ENCODE measurements at places on chromosomes 6 and 20. TPM values are rescaled to one million over a fixed set of nuclear protein-coding genes. Genes with fewer than 3 reads are reported as not detected.

MEP1A gene
- not detected for total RNA-seq

HECA gene
- 11.5 TPM for total RNA-seq

RNF39 gene
- total RNA-seq = 2.3 TPM

GNAS gene
- total RNA-seq = 629 TPM

THBS2 gene
- total RNA-seq = 0.05 TPM

C20orf204 gene
- total RNA-seq = 1.1 TPM

SOX18 gene
- total RNA-seq = 0.22 TPM

SLC26A8 gene
- not detected for total RNA-seq

EEF1A2 gene
- 9.9 TPM for total RNA-seq

MAP1LC3A gene
- total RNA-seq = 10.7 TPM

SH3BGRL2 gene
- total RNA-seq = 8.8 TPM

IMPG1 gene
- total RNA-seq = not detected

GPR63 gene
- total RNA-seq = 0.42 TPM

GINS1 gene
- total RNA-seq = 5.2 TPM
